ENCODE measurements at places on chromosomes 7 and 10.

- DNase-seq: peak; percentile 51
Measured at GRCh38 chr7:35036361-35037171, 719 bp downstream of the DPY19L1 start.

- DNase-seq: no peak
Measured at GRCh38 chr7:36217961-36218284, 64.9 kb downstream of the EEPD1 start.

DNA sequence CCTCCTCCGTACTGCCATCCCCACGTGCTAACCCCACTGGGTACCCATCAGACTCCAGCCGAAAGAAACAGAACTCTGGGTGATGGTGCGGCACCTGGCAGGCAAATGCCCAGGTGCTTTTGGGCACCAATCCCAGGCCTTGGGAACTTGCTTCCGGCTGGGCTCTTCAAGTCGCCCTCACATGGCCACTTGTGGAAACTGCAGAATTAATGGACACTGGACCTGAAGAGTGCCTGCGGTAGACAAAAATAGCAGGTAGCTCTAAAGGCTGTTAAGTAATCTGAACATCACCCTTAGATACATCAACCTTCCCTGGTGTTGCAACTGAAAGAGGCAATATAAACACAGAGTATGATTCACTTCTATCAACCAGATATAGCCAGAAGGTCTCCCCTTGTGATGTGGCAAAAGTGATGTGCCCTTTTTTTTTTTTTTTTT is 644.4 kb downstream of the GRM8 start:
- no peak for DNase-seq

DNA sequence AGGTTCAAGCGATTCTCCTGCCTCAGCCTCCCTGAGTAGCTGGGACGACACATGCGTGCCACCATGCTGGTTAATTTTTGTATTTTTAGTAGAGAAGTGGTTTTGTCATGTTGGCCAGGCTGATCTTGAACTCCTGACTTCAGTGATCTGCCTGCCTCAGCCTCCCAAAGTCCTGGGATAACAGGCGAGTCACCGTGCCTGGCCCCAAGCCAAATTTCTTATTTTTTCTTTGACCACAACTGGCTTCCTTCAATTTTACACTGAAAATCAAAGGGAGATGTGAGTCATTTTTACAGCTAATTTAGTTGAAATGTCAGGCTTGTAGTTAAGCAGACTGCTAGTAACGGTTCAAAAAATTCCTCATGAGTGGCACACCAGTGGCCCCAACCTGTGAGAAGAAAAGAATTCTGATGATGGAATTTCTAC is 7.8 kb downstream of the RNF216 start:
- DNase-seq: no peak

GRCh38 chr10:35124540-35124939 is 2.1 kb upstream of the CREM start:
- DNase-seq: no peak

DNA sequence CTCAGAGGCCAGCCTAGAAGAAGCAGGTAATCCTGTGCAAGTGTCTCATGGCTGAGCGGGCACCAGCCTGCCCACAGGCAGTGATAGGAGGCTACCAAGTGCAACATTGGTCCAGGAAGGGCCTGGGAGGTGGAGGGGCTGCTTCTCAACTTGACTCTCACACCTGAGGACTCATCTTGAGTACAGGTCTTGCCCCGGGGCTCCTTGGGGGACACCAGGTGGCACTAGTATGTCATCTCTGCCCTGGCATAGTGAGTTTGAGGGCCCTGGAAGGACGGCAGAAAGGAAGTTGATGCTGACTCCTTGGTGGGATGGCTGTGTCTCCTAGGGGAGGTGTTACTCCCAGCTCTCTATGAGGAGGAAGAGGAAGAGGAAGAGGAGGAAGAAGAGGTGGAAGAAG is 2.3 kb downstream of the CCDC136 start:
- DNase-seq: peak; percentile 49

- no peak for DNase-seq
Measured at GRCh38 chr10:64113375-64113774, 592.2 kb downstream of the REEP3 start.

GRCh38 chr7:12524794-12525386 is 45.6 kb upstream of the SCIN start:
- peak; percentile 33 for DNase-seq

- no peak for DNase-seq
Measured at GRCh38 chr7:69052447-69052846, 545.8 kb upstream of the AUTS2 start.

GRCh38 chr10:76115471-76116155 is 684.2 kb downstream of the LRMDA start:
- no peak for DNase-seq

DNA sequence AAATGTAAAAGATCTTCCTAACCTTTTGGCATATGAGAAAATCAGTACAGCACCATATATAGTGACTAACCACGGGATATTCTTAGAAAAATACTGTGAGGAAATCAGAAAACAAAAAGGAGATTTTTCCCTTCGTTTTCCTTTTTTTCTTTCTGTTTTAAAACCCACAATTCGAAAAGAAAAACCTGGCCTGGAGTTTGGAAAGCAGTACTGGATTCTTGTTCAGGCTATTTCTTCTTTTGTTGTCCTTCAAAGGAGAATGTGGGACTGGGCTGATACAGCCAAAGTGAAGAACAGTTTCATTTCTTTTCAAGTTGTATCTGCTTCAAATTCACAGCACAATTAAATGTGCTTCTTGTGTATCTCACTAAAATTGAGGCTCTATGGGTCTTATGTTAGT is 156.8 kb upstream of the PHYHIPL start:
- DNase-seq: no peak

GRCh38 chr7:90210475-90210874 is 1.1 kb upstream of the STEAP2 start:
- DNase-seq: no peak

- DNase-seq: no peak
Measured at GRCh38 chr7:2138146-2138765, 94.5 kb downstream of the MAD1L1 start.

GRCh38 chr7:144720149-144720548 is 115.7 kb downstream of the TPK1 start:
- DNase-seq: no peak

- DNase-seq: no peak
Measured at GRCh38 chr10:74892839-74893238, 66.4 kb downstream of the KAT6B start.

- no peak for DNase-seq
Measured at GRCh38 chr7:131164025-131164925, 163.4 kb upstream of the MKLN1 start.

DNA sequence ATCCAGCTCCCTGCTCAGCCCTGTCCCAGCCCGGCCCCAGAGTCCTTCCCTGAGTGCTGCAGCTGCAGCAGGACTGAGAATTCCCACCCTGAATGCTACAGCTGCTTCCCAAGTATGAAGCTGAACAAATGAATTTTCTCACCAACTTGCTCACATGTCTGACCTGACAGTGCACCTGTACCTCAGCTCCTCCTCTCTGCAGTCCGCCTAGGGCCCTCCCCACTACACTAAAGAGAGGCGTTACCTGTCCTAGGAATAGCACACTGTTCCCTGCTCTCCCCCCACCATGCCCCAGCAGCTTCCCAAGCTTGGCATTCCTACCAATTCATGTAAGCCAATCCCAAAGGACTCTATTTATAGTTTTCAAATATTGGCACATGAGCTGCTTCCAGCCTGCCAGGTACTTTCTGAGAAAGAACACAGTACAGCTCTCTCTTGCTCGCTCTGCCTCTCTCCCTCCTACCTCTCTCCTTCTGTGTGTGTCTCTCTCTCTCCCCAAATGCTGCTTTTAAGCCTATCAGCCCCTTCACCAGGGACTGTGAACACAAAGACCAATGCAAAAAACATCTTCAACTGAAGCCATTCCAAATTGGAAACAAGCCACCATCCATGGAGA is 400.1 kb downstream of the TNS3 start:
- no peak for DNase-seq

- DNase-seq: no peak
Measured at GRCh38 chr7:67754651-67755050, 758.0 kb downstream of the TYW1 start.

DNA sequence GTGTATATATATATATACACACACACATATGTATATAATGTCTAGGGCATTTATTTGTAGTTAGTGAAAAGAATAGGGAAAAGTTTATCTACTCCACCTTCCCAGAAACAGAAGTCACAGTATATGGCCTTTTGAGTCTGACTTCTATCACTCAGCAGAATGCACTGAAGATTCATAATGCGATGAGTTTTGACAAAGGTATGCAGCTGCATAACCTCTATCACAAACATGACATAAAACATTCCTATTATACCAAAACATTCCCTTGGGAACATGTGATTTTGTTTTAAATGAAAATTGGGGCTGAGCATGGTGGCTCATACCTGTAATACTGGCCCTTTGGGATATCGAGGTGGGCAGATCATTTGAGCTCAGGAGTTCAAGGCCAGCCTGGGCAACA is 137.3 kb upstream of the EEPD1 start:
- DNase-seq: no peak

DNA sequence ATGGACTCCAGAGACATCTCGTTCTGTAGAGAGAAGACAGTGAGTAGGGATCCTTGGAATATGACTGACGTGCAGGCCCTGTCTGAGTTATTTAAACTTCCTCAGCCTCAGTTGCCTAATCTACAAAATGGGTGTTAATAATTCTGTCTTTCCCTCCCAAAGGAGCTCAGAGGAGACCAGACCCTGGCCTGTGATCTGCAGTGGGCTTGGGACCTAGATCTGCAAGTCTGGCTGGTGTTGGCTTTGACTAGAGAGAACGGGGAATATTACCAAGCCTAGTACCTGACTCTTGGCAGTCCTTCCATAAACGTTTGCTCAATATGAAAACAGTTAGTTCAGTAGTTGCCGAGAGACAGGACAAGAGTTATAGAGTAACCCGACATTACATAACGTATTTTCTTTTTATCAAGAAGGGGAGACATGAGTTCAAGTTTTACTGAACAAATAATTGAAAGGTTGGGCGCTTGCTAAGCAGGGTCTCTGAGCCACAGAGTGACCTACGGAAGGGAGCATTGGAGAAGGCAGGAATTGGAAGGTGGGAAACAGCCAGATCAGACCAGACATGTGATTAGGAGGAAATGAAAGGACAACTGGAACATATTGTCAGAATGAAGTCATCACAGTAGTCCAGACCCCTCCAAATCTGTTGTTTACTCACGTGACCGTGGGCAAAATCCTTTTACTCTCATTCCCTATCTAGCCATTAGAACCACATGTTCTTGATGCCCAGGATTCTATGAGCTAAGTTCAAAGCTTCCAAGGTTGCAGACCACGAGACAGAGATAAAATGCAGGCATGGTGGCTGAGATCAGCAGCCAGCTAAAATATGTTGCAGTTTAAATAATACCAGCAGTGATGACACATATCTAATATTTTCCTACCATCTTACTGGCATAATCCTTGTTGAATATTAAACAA is 10.9 kb upstream of the CYP3A4 start:
- DNase-seq: no peak

DNA sequence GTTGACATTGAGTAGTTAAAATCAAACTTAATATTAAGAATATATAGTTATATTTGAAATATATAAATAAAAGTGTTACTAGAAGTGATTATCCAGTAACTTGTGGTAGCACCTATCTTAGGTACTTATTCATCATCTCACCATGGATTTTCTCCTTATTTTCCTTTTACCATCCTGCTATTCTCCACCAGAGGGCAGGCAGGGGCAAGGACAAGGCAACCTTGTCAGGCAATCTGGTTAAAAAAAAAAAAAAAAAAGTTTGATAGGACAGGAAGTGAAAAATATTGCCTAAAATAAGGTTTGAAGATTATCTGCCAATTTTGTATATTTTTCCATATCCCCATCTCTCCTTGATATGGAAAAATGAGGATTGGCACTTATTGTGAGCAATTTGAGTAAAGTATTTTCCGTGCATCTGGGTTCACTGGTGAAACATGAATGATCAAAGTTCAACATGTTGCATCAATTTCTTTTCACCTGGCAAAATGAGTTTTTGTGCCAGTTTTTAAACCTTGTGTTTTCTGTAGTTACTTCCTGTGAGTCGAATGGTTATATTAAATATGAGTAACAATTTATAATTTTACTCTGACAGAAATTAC is 256.7 kb downstream of the AGMO start:
- DNase-seq: peak; percentile 34

GRCh38 chr7:76123316-76123715 is 75.4 kb downstream of the MDH2 start:
- DNase-seq: no peak

DNA sequence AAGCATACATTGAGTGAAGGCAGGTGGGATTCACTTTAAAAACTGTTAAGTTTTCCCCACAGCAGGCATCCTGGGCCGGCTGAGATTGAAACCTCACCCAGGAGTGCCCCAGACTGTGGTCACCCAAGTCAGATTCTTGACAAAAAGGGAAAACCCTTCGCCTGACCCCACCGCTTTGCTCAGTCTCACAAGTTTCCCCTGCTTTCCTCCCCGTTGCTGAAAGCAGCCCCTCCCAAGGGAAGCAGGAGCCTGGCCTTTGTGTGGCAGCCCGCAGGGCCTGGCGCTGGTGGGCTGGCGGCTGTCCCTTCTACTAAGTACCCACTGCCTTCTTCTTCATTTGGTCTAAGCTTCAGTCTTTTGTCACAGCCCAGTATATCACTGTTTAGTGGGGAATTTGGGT is 16.0 kb downstream of the RNF32 start:
- DNase-seq: no peak

DNA sequence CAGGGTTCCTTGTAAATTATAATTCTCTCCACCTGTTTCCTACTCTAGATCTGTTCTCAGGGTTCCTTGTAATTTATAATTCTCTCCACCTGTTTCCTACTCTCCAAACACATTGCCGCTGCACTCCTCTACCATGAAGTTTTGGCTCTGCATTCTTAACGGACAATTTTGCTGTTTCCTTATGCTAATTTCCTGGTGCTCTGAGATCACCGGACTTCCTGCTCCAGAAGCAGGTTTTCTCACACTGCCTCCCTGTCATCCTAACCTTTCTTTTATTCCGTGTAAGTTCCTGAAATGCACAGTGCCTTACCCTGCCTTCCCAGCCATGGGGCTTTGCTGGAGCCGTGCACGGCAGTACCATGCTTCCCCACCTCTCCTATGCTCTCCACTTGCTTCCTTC is 256.8 kb downstream of the PLXNA4 start:
- no peak for DNase-seq

- DNase-seq: no peak
Measured at GRCh38 chr7:39240864-39241263, 263.2 kb downstream of the POU6F2 start.

- DNase-seq: peak; percentile 82
Measured at GRCh38 chr7:69770613-69771012, 172.3 kb downstream of the AUTS2 start.

GRCh38 chr10:59265141-59265540 is 88.7 kb downstream of the PHYHIPL start:
- DNase-seq: no peak

GRCh38 chr10:62463364-62463763 is 89.2 kb downstream of the ZNF365 start:
- DNase-seq: no peak
